Activated CD4-positive, alpha-beta memory T cell treated with anti-CD3 and anti-CD28 coated beads, Interleukin-2, amount 10 ng/mL, durations not matched to agents 7 days and 5 days (primary cell): ENCODE measurements at places on chromosomes 1 and 21. TPM values are rescaled to one million over a fixed set of nuclear protein-coding genes. Genes with fewer than 3 reads are reported as not detected.

DNA sequence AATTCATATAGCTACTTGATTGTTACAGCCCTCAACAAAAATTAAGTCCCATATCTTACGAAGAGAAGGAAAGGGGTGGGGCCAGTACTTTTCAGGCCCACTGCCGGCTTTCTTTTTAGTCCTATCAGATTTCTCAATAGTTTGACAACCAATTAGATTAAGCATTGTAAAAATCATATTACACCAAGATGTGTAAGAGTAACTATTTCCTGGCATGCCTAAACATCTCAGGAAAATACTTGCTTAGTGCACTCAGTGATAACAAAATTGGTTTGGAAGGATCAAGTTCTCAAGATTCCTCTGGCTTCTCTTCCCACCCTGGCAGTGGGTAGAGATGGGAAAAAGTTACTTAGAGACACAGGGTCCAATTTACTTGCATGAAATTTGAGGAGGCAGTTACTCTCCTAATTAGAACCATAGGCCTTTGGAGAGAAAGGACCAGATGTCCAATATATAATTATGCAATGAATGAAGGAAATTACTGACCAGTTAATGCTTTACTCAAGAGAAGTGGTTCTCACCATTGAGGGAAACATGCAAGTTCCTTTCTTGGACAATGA is 30.1 kb downstream of the STPG1 start:
- H3K4me3 ChIP-seq = no peak overlapping the region
- H3K27me3 ChIP-seq = no peaks in the 10 kb centered on the region
- DNase-seq = no peak
- H3K36me3 ChIP-seq = peaks cover 12% of the 10 kb centered on the region

DNA sequence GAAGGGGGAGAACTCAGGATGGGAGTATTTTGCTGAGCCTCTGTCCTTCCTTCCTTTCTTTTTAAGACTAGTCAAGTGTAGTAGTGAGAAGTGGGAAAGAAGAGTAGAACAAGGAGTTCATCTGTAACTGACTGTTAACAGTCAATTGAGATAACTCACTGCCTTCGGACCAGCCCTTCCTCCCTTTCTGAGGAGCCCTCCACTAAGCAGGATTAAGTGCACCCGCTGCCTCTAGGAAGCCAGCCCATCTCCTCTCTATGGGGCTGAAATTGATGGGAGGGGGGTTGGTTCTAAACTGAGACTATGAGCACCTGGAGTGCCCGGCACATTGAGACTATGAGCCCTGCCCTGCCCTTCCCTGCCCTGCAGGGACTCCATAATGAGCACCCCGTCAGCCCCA is 72.7 kb upstream of the TINAGL1 start:
- no peaks in the 10 kb centered on the region for H3K36me3 ChIP-seq
- no peak overlapping the region for H3K4me3 ChIP-seq
- no peak for DNase-seq
- H3K27ac ChIP-seq = no peak overlapping the region

DNA sequence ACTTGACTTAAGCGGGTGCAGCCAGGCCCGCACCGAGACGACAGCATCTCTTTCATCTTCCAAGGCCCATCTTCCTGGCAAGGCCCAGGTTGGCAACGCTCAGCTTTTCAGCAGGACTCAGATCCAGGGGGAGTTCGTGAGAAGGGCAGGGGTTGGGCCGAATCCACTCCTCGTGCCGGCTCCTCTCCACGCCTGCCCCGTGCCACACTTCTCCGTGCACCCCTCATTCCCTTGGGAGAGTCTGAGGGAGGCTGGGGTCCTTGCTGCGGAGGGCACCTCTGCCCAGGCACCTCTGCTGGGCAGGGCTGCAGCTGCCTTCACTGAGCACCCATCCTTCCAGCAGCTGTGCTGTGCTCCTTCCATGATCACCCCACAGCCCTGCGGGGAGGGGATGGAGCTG is 22.3 kb downstream of the PRDM16 start:
- no peaks in the 10 kb centered on the region for H3K27me3 ChIP-seq
- no peak for DNase-seq
- no peak overlapping the region for H3K4me3 ChIP-seq
- no peaks in the 10 kb centered on the region for H3K36me3 ChIP-seq

DNA sequence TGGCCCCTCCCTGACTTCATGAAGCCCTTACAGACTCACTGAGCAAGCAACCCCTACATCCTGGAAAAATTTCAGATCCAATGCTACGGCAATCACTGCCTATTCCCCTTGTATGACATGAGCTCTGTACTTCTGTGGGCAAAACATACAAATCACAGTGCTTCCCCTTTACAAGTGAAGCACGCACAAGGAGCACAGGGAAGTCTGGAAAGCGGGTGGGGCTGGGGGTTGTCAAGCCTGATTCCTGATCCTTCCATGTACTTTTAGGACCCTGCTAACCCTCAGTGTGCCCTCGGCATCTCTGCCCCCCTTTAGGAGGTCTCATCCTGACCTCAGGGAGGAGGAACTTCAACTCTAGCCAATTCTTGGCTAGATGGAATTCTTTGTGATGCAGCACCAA is 405.7 kb upstream of the POU3F1 start:
- H3K4me3 ChIP-seq = no peak overlapping the region
- no peaks in the 10 kb centered on the region for H3K36me3 ChIP-seq
- H3K27ac ChIP-seq = no peak overlapping the region
- no peak for DNase-seq
- no peaks in the 10 kb centered on the region for H3K4me1 ChIP-seq

DNA sequence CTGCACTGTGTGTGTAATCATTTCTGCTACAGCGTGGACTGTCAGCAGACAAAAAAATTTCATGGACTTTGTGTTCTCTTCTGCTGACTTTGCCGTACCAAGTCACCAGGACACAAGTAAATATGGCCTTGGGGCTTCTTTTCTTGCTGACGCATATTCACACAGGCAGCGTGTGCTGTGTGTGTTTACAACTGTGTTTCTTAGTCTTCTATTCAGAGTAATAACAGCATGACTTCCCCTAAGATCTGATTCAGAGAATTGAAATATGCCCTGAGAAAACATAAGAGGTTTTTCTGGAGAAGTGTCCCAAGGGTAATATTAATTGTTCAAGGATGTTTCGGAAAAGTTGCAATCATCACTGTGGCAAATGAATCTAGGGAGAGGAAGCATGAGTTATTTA is 47.1 kb upstream of the DYNLT5 start:
- no peak overlapping the region for H3K27ac ChIP-seq
- H3K4me3 ChIP-seq = no peak overlapping the region
- no peak for DNase-seq
- no peaks in the 10 kb centered on the region for H3K4me1 ChIP-seq
- H3K36me3 ChIP-seq = no peaks in the 10 kb centered on the region

GRCh38 chr1:207748737-207749528 is 2.9 kb upstream of the CD46 start:
- H3K4me1 ChIP-seq = peaks cover 39% of the 10 kb centered on the region
- DNase-seq = no peak
- peaks cover 4% of the 10 kb centered on the region for H3K36me3 ChIP-seq
- H3K4me3 ChIP-seq = no peak overlapping the region

- no peaks in the 10 kb centered on the region for H3K4me1 ChIP-seq
- H3K4me3 ChIP-seq = no peak overlapping the region
- H3K27me3 ChIP-seq = no peaks in the 10 kb centered on the region
- DNase-seq = no peak
- no peak overlapping the region for H3K27ac ChIP-seq
Measured at GRCh38 chr1:105254906-105255305, 1505.2 kb downstream of the AMY1C start.

- H3K4me1 ChIP-seq = no peaks in the 10 kb centered on the region
- DNase-seq = no peak
- H3K36me3 ChIP-seq = no peaks in the 10 kb centered on the region
- no peak overlapping the region for H3K4me3 ChIP-seq
- no peaks in the 10 kb centered on the region for H3K27me3 ChIP-seq
Measured at GRCh38 chr1:70718086-70718630, 307.1 kb downstream of the CTH start.

The CBS gene
- total RNA-seq = 64.2 TPM
